ENCODE measurements at places on chromosomes 12 and 14.
A peak's percentile ranks its signal among the peaks of the same experiment; 100 is the strongest.

DNA sequence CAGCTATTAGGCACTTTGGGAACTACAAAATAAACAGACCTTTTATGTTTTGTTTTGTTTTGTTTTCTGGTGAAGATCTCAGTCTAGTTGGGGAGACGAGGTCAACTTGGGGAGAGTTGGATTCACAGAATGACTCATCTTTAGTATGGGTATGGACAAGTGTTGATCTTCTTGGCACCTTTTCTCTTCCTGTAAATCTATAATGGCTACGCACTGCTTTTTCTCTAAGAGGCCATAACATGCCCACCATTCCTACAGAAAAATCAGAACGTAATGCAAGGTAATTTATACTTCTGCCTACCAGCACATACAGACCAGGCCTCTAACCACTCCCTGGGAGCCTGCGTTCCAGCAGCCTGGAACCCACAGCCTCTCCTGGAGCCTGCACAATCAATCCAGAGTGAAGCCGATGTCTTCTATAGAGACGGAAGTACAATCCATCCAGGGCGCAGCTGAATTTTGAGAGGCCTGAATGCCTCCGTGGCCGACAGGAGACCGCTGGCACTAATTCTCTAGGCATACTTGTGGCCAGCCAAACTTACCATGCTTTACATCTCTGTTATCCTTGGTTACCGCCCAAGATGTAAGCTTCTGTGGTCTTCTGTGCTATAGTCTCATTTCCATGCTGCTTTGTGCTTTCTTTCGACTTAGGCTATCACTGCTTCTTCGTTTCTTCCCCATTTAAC, 717 bp downstream of the PPHLN1 start:
- peak; percentile 1 for DNase-seq

DNA sequence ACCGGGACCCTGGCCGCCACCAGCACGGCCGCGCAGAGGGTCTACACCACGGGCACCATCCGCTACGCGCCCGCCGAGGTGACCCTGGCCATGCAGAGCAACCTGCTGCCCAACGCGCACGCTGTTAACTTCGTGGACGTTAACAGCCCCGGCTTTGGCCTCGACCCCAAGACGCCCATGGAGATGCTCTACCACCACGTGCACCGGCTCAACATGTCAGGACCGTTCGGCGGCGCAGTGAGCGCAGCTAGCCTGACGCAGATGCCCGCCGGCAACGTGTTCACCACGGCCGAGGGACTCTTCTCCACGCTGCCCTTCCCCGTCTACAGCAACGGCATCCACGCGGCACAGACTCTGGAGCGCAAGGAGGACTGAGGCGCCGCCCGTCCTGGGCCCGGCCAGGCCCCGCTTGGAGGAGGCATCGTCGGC, 150.1 kb downstream of the EGLN3 start:
- no peak for DNase-seq

- DNase-seq = peak; percentile 38
Observed at GRCh38 chr12:121668750-121669520, 519 bp downstream of the MORN3 start.

- no peak for DNase-seq
Observed at GRCh38 chr12:91191513-91192111, 9.0 kb upstream of the DCN start.

DNA sequence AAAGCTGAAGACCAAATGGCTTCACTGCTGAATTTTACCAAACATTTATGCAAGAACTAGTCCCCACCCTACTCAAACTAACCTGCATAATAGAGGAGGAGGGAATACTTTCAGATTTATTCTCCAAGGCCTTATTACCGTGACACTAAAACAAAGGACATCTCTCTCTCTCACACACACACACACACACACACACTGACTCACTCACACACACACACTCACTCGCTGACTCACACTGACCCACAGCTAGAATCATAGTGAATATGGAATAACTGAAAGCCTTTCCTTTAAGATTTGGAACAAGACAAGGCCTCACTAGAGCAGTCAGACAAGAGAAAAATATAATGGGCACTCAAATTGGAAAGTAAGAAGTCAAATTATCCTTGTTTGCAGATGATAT, 1014.1 kb downstream of the TMTC2 start:
- no peak for DNase-seq

DNA sequence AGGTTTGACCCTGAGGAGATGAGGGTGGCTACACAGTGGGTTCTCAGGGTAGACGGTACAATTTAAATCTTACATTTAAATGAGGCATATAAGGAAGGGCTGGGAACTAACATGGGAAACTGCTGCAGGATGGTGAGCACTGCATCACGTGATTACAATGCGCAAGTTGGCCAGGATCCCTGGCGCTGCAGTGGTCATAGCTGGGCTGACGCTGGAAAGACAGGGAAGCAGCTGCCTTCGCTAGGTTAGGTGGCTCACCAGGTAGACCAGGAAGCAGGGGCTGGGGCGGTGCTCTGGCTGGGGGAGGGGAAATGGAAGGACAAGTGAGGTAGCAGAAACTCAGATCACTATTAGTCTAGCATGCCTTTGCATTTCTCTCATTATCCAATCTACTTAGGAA, 149.9 kb downstream of the FOXN3 start:
- DNase-seq = no peak

GRCh38 chr12:103762473-103762872, 78.6 kb downstream of the NT5DC3 start:
- DNase-seq = no peak

DNA sequence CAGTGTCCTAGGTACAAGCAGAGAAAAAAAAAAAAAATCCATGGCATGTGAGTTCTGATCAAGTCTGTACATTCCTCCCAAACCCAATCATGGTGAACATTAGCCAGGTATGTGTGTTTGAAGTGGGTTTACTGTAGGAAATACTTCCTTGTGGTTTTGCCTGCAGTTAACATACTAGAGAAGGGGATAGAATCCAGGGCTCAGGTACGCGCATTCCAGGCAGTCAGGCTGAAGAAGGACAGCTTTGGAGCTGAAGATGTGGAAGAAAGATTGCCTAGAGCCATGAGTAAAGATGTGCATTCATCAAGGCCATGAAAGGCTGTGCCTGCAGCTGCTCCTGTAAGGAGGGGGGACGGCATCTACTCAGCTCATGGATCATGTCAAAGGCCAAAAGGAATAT, 88.2 kb upstream of the NTF3 start:
- no peak for DNase-seq

DNA sequence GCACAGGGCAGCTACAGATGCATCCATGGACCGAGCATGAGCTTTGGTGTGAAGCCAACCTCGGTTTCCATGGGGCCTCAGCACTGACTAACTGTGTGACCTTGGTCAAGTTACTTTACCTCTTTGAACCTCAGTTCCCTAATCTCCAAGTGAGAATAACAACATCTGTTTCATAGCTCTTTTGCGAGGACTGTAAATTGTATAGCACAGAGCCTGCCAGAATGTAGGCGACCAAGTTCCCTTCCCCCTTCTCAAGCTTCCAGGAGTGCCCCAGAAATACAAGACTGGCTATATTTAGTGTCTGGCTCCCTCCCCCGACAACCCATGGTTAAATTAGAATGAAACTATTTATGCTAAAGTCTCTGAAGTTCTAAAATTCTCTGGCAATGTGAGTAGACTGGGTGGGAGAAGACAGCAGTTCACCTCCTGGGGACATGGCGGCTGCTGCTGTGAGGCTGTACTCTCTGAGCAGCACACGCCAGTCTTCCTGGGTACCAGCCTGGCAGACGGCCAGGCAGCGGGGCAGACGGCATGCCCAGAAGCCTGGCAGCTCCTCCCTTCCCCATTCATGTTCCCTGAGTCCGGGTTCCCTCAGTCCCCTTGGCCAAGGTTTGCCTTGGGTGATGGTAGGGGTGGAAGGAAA, 22.0 kb upstream of the TMED10 start:
- no peak for DNase-seq

GRCh38 chr12:95625012-95625411, 73.7 kb upstream of the USP44 start:
- DNase-seq = no peak

DNA sequence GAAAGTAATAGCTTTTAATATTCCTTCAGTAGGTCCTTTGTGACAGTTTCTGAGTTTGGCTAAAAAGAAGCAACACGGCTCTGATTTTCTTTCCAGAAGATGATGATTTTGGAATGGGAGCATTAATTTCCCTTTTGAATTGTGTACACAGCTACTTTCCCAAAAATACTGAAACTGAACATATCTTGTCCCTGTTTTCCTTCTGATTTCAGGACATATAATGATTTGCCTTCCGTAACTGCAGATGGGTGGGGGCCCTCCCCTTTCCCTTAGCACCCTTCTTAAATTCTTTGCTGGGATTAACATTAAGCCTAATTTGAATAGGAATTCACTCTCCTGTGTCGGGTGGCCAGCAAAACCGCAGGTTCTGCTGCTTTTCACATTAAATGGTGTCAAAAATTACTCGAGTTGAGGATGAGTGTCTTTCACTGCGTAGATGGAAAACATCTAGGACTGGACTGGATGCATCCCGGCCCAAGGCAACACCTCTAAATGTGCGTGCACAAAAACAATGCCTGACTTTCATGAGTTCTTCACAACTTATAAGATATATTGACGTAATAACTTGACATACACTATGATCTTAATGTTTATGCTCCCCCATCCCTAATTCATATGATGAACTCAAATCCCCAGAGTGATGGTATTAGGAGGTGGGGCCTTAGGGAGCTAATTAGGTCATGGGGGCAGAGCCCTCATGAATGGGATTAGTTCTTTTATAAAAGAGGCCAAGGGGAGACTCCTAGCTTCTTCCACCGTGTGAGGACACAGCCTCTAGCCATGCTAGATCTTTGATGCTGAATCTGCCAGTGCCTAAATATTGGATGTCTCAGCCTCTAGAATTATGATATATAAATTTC, 158.1 kb downstream of the AEBP2 start:
- DNase-seq = no peak

DNA sequence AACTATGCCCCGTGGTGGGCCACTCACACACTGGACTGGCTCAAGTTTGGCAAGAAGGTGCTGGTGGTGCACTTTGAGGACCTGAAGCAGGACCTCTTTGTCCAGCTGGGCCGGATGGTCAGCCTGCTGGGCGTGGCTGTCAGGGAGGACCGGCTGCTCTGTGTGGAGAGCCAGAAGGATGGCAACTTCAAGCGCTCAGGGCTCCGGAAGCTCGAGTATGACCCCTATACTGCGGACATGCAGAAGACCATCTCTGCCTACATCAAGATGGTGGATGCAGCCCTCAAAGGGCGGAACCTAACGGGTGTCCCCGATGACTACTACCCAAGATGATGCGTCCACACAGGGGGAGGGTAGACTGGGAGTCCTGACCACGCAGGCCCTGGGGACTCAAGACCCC, 91.1 kb downstream of the CMKLR1 start:
- no peak for DNase-seq

GRCh38 chr12:10235761-10236631, 23.3 kb downstream of the GABARAPL1 start:
- DNase-seq = no peak

GRCh38 chr14:39268393-39268792, 34.7 kb downstream of the MIA2 start:
- no peak for DNase-seq

- no peak for DNase-seq
Observed at GRCh38 chr12:104354868-104355570, 51.5 kb downstream of the EID3 start.

- no peak for DNase-seq
Observed at GRCh38 chr12:64392221-64392620, 1.7 kb upstream of the C12orf56 start.

GRCh38 chr14:31510855-31511254, 23.0 kb upstream of the GPR33 start:
- DNase-seq = no peak

- no peak for DNase-seq
Observed at GRCh38 chr12:98421316-98421715, 94.1 kb upstream of the TMPO start.

DNA sequence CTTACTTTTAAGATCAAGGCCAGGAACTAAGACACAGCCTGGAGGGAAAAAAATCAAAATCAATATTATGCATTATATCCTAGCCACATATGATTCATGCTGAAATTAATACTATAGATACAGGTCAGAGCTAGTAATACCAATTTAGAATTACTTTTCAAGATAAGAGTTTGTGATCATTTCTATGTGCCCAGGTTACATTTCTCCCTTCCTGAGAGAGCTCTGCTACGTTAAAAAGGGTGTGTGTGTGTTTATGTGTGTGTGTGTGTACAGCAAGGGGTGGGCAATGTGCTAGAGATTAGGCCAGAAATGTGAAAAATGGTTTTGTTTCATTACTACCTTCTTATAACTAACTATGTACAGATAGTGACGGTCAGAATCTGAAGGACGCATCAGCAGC, 223.9 kb upstream of the FLRT2 start:
- DNase-seq = no peak

DNA sequence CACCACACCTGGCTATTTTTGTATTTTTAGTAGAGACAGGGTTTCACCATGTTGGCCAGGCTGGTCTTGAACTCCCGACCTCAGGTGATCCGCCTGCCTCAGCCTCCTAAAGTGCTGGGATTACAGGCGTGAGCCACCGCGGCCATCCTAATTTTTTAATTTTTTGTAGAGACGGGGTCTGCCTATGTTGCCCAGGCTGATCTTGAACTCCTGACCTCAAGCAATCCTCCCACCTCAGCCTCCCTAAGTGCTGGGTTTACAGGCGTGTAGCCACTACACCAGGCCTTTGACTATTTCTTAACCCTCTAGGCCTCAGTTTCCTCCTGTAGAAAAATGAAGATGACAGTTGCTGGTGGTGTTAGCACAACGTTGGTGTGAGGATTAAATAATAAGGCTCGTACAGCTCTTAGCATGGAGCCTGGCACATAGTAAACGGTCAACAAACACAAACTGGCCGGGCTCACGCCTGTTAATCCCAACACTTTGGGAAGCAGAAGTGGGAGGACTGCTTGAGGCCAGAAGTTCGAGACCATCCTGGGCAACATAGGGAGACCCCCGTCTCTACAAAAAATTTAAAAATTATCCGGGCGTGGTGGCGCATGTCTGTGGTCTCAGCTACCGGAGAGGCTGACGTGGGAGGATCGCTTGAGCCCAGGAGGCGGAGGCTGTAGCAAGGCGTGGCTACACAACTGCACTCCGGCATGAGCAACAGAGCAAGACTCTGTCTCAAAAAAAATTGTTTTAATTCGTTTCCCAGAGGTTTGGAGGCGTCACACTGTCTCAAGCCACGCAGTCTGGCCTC, 979 bp downstream of the DDX54 start:
- DNase-seq = no peak

DNA sequence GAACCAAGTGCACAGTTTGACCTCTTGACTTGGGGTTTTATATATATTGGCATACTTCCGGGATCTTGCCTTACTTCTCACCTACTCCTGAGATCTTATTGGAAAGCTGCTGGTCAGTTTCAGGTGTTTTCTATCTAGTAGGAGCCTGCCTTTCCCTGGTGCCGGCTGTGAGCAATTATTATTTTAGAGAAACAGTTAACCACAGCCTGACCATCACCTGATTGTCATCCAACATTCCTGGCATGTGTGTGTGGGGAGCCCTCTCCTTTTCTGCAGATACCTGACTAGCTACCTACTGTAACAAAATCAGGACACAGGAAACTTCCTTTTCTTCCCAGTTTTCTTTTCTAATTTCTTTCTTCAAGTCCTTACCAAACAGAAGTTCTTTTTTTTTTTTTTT, 220.4 kb downstream of the ATP23 start:
- DNase-seq = no peak

- DNase-seq = no peak
Observed at GRCh38 chr12:53857666-53858065, 81.0 kb upstream of the HOXC13 start.
